ENCODE measurements at places on chromosomes 13 and 19. TPM values are rescaled to one million over a fixed set of nuclear protein-coding genes. Genes with fewer than 3 reads are reported as not detected.

PODNL1 gene
- total RNA-seq, result 0.40 TPM

RASAL3 gene
- 0.87 TPM for total RNA-seq

DOCK6 gene
- 19.3 TPM for total RNA-seq

CADM4 gene
- 1.9 TPM for total RNA-seq

ATP4B gene
- not detected for total RNA-seq

ALOX5AP gene
- total RNA-seq, result 0.31 TPM

PLK5 gene
- not detected for total RNA-seq

LAIR1 gene
- total RNA-seq, result 0.20 TPM

ZNF69 gene
- 4.1 TPM for total RNA-seq

DIAPH3 gene
- 18.7 TPM for total RNA-seq

CGB3 gene
- not detected for total RNA-seq

CD33 gene
- 36.1 TPM for total RNA-seq

NOP53 gene
- total RNA-seq, result 231 TPM

All from K562 (cell line).